ENCODE measurements at places on chromosomes 16 and 17.
A peak's percentile ranks its signal among the peaks of the same experiment; 100 is the strongest.

- DNase-seq, result no peak
- H3K36me3 ChIP-seq, result peaks cover 19% of the 10 kb centered on the region
- no peaks in the 10 kb centered on the region for H3K4me1 ChIP-seq
- H3K27me3 ChIP-seq, result no peaks in the 10 kb centered on the region
- no peak overlapping the region for H3K4me3 ChIP-seq
Observed at GRCh38 chr17:82808006-82808405, 31.8 kb downstream of the ZNF750 start.

DNA sequence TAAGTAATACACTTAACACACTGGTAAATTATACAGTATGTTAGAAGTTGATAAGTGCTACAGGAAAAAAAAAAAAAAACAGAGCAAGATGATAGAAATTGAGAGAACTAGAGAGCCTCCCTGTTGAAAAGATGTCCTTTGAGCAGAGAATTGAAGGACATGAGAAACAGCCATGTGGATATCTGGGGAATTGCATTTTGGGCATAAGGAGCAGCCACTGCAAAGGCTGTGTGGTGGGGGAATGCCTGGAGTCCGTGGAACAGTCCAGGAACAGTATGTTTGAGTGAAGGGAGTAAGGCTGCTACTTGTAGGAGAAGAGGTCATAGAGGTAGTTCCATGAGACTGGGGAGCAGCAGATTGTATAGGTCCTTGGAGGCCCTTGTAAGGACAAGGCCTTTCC, 178.4 kb downstream of the FTO start:
- no peak overlapping the region for H3K4me3 ChIP-seq
- no peaks in the 10 kb centered on the region for H3K4me1 ChIP-seq
- H3K27me3 ChIP-seq, result no peaks in the 10 kb centered on the region
- H3K27ac ChIP-seq, result no peak overlapping the region

GRCh38 chr17:16473044-16474011, 18.7 kb downstream of the LRRC75A start:
- H3K27ac ChIP-seq, result no peak overlapping the region
- H3K27me3 ChIP-seq, result no peaks in the 10 kb centered on the region
- no peak for DNase-seq
- H3K36me3 ChIP-seq, result no peaks in the 10 kb centered on the region

- H3K4me1 ChIP-seq, result no peaks in the 10 kb centered on the region
- no peaks in the 10 kb centered on the region for H3K36me3 ChIP-seq
- no peak overlapping the region for H3K4me3 ChIP-seq
- H3K27ac ChIP-seq, result no peak overlapping the region
- DNase-seq, result no peak
Observed at GRCh38 chr17:69898601-69899000, 176.4 kb upstream of the KCNJ16 start.

DNA sequence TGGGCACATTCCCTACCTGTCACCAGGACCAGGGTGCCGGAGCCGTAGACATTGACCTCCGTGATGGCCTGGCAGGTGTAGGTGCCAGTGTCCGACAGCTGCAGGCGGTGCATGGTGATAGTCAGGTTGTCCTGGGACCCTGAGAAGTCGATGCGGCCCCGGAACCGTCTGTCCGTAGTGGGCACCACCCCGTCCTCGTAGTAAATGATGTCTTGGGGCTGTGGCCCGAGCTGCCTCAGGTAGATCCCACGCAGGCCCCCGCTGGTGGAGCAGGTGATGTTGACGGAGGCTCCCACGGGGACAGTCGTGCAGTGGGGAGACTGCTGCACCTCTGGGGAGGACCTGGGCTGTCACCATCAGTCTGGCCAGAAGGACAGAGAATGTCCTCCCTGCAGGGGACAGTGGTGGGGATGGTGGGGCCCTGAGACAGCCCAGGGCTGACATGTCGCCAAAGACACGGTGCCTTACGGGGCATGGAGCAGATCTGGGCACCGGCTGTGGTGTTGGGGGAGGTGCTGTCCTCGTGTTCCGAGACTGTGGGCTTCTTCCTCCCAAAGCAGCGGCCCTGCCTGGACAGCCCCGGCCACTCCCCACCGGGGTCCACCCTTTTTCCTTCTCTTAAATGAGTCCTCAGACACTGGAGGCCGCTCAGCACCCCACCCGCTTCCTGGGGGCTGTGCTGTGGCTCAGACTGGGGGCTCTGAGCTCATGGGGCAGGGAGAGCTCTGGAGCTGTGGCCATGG, 586 bp downstream of the CD7 start:
- DNase-seq, result no peak
- peaks cover 17% of the 10 kb centered on the region for H3K36me3 ChIP-seq
- no peaks in the 10 kb centered on the region for H3K27me3 ChIP-seq
- H3K4me1 ChIP-seq, result peaks cover 47% of the 10 kb centered on the region
- peak overlapping the region; percentile 78 for H3K27ac ChIP-seq

- H3K36me3 ChIP-seq, result no peaks in the 10 kb centered on the region
- no peak overlapping the region for H3K27ac ChIP-seq
- no peak overlapping the region for H3K4me3 ChIP-seq
- no peaks in the 10 kb centered on the region for H3K27me3 ChIP-seq
- no peaks in the 10 kb centered on the region for H3K4me1 ChIP-seq
Observed at GRCh38 chr17:78448356-78448993, 70.0 kb downstream of the PGS1 start.

- H3K36me3 ChIP-seq, result no peaks in the 10 kb centered on the region
- no peaks in the 10 kb centered on the region for H3K27me3 ChIP-seq
- no peak overlapping the region for H3K4me3 ChIP-seq
- DNase-seq, result no peak
Observed at GRCh38 chr17:41442739-41443138, 2.0 kb upstream of the KRT38 start.

DNA sequence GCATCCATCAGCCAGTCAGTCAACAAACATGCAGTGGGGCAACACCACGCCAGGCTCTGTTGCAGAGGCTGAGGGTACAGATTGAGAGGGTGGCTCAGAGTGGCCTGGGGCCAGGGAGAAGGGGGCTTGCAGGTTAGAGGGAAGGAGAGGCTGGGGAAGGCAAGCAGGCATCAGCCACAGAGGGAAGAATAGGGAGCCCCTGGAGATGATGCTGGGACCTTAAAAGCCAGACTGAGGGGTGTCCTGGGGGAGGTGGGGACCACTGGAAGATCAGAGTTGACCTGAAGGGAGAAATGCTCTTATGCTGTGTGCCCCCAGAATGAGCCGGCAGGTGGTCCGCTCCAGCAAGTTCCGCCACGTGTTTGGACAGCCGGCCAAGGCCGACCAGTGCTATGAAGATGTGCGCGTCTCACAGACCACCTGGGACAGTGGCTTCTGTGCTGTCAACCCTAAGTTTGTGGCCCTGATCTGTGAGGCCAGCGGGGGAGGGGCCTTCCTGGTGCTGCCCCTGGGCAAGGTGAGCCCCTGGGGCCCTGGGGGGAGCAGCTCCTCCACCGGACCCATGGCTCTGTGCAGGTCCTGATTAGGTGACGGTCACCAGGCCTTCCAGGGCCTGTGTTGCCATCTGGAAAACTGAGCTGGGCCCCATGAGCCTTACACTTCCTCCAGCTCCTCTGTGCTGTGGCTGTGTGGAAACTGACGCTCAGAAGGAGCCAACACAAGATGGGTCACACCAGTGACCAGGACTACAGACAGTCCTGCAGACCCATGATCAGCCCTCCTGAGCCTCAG, 1.7 kb downstream of the CORO1A start:
- DNase-seq, result no peak
- H3K4me3 ChIP-seq, result peak overlapping the region; percentile 97
- H3K27ac ChIP-seq, result peak overlapping the region; percentile 94
- peaks cover 33% of the 10 kb centered on the region for H3K4me1 ChIP-seq
- H3K36me3 ChIP-seq, result peaks cover 29% of the 10 kb centered on the region
- no peaks in the 10 kb centered on the region for H3K27me3 ChIP-seq

Data from effector memory CD4-positive, alpha-beta T cell (primary cell).